Stimulated activated CD4-positive, alpha-beta T cell treated with anti-CD3 and anti-CD28 coated beads, Interleukin-15, amount 100 ng/mL, for 1 hour (primary cell): ENCODE measurements at places on chromosomes 2 and 18.

DNA sequence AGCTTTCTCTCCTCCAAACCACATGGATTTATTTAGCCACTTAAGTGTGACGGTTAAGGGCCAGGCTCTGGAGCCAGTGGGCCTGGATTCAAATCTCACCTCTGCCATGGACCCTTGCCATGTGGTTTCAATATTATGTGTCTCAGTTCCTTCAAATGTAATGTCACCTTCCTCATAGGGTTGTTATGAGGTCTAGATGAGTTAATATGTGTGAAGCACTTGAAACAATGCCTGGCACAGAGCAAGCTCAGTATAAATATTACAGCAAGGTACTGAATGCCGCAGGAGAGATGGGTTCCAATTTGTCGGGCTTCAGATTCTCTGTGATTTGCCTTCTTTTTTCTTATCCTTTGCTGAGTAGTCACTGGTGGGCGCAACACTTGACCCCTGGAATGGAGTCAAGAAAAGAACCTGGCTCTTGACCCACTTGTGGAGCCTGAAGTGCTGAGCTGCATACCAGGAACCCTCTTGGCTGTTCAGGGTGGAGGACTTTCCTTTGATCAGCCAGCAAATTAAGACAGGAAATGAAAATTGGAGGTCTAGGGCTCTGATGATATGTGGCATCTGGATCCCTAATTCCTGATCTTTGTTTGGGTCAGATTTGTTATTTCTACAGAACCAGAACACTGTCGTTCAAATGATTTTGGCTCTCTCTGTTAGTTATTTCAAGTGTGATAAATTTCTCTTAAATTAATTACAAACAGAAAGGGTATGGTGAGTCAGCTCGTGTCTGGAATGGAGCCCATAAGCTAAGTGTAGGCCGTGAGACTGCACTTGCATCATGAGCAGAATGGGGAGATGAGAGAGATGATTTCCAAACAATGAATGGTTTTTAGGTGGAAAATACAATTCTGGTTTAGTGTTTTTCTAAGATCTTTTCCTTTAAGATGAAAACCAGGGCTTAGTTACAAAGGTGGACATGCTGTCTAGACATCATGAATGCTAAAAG lies 293.0 kb downstream of the KCNS3 start:
- DNase-seq, result no peak

GRCh38 chr2:165109915-165110314 lies 93.9 kb downstream of the SCN3A start:
- no peak for DNase-seq

DNA sequence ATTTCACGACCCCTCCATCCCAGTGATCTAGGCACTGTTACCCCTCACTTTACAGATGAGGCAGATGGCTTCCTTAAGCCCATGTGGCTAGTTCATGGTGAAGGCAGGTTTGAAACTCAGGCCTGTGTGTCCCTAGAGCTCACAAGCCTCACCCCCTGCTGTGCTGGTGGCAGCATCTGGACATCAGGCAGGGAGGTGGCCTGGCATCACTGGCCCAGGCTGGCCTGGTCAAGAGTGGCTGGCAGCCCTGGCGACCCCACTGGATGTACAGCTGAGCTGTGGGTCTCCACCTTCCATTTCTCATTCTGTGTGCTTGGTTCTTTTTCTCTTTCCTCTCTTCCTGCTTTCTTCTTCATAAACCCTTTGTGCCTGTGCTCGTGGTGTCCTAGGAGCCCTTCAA lies 56.3 kb downstream of the BOLA3 start:
- DNase-seq, result no peak

- DNase-seq, result no peak
These were observed 133.1 kb upstream of the CCDC195 start for GRCh38 chr2:224849264-224849663.

DNA sequence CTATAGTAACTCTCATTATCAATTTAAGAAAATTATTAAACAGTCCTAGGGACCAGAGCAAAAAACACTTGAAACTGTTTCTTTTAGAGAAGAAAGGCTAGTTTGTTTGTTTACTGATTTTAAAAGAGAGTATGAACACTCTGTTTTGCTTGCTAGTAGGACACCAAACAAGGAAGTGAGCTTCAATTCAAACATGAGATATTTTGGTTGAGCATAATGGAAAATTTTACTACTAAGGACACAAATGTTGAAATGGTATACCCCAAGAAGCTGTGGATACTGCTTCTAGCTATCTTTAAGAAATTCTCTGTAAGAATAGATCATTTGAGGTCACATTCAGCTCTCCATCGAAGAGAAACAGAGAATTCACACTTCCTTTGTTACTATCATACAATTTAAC lies 216.3 kb upstream of the SMAD7 start:
- no peak for DNase-seq

DNA sequence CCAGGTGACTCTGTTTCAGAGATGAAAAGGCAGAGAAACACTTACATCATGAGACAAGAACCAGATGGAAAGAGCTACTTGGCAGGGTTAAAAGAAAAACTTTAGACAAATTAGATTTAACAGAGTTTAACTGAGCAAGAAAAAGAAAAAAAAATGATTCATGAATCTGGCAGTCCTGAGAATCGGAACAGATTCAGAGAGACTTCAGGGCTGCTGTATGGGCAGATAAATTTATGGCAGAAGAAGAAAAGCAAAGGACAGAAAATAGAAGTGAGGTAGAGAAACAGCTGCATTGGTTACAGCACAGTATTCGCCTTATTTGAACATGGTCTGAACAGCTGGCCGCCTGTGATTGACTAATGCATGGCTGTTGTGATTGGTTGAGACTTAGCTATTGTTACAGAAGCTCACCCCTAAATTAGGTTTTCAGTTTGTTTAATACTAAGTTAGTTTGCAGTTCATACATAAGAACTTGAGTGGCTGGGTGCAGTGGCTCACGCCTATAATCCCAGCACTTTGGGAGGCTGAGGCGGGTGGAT lies 43.0 kb upstream of the RHOB start:
- no peak for DNase-seq

DNA sequence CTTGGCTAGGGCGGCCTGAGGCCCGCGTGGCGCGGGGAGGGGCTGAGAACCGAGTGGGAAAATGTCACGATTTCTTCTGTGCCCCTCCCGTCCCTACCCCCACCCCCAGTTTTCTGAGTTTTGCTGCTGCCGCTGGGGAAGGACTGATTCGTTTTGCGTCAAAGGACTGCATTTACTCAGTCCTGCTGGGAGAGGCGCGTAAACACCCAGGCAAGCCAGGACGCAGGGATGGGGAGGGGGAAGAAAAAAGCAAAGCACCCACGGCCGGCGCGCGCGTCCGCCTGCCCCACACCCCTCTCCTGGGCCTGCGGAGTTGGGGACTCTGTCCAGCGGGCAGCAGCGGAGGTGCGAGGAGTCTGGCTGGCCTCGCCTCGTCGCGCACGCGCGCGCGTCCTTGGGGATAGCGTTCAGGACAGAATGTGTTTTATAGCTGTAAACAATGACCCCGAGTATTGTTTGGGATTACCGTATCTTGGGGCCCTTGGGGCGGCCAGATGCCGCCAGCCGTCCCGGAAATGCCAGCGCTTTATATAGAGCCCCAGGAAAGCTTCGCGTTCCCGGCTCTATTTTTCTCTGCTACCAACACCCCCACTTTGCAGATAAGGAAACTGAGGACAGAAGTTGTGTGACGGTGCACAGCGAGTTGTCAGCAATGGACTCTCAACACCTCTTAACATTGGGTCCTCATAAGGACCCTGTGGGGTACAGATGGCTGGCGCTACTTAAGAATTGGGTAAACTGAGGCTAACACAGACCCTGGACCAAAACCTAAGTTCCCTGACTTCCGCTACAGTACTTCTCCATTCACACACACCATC lies 1.7 kb upstream of the FOSL2 start:
- DNase-seq, result no peak

DNA sequence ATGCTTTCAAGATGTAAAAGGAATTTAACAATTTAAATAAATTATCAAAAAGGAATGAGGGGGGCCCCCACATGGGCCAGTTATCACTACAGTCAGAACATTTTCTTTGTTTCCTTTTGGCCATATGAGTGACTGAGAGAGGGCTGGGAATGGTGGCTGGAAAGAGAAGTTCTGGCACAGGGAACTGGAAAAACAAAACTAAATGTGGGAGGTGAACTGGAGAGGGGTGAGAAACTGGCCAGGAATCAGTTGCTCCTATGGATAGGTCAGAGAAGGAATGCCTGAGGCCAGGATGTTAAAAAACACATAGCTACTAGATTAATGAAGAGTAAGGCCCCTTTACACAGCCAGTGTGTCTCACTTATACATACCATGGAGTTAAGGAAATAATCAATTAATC lies 121.0 kb downstream of the RBMS1 start:
- no peak for DNase-seq

- DNase-seq, result no peak
These were observed 15.6 kb downstream of the TRABD2A start for GRCh38 chr2:84865181-84865783.
